ENCODE measurements at places on chromosomes 2 and 18.

DNA sequence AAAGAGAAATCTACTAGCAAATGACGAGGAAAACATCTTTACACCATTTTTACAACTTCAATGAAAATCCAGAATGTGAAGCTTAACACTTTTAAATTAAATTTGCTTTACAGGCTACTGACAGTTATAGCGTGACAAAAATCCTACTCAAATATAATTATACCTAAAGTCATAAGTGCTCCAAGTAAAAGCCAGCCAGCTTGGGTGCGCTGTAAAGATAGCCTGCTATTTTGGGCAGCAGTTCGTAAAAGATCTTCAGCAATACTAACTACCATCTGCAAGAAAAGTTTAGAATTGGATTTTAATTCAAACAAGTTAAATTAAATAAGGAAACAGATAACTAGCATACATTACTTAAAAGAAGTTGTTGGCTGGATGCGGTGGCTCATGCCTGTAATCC is 22.4 kb downstream of the HEATR5B start:
- DNase-seq = no peak

DNA sequence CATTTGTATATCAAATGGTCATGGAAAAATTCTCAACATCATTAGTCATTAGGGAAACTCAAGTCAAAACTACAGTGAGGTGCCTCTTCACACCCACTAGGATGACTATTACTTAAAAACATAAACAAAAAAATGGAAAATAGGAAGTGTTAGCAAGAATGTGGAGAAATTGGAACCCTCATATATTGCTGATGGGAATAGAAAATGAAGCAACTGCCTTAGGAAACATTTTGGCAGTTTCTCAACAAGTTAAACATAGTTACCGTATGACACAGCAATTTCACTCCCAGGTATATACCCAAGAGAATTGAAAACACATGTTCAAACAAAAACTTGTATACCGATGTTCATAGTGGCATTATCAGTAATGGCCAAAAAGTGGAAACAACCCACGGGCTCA is 18.1 kb upstream of the CYP26B1 start:
- no peak for DNase-seq

- no peak for DNase-seq
These were observed 237.9 kb downstream of the TPGS2 start for GRCh38 chr18:36590621-36591580.

DNA sequence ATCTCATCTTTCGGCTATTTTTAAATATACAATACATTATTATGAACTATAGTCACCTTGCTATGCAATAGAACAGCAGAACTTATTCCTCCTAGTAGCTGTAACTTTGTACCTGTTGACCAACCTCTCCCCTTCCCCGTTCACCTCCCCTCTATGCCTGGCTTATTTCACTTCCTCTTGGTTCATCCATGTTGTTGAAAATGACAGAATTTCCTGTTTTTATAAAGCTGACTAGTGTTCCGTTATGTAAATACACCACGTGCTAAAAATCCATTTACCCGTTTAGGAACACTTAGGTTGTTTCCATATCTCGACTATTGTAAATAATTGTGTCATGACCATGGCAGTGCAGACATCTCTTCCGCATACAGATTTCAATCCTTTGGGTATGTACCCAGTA is 10.3 kb downstream of the ALPI start:
- no peak for DNase-seq

- no peak for DNase-seq
These were observed 4.1 kb downstream of the BCL11A start for GRCh38 chr2:60549238-60549927.

DNA sequence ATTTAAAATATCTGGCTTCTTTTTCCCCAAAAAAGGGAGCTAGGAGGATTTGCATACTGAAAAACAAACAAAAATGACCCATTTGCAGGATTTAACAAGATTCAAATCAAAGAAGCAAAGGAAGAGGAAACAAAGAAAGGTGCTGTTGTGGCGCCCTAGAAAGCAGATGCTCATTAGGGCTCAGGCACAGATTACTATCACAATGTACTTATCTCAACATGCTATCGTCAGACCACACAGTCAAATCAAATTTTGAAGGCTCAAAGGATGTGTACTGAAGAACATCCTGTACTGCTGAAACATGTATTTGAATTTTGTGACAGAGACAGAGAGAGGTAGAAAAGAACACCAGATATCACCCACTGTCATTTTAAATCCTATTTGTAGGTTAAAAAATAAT is 10.9 kb downstream of the RBMS1 start:
- DNase-seq = no peak

- DNase-seq = no peak
These were observed 13.8 kb downstream of the TPGS2 start for GRCh38 chr18:36814994-36815393.

DNA sequence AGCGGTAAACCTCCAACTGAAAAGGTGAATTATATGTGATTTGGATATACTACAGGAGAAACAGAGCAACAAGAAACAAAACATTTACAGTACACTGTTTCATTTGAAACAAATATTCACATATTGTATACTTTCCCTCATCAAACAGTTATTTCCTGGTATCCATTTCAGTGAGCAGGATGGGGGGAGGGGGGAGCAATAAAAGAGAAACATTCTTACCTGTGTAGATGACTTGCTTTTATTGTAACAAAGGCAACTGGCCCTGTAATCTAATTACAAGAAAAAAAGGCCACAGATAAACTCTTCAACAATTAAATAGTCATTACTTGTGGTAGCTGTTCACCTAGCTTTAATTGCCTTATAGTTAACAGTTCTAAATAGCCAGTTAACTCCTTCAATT is 3.9 kb upstream of the PPP1CB start:
- no peak for DNase-seq

GRCh38 chr2:107068069-107068916 is 182.3 kb upstream of the ST6GAL2 start:
- no peak for DNase-seq

DNA sequence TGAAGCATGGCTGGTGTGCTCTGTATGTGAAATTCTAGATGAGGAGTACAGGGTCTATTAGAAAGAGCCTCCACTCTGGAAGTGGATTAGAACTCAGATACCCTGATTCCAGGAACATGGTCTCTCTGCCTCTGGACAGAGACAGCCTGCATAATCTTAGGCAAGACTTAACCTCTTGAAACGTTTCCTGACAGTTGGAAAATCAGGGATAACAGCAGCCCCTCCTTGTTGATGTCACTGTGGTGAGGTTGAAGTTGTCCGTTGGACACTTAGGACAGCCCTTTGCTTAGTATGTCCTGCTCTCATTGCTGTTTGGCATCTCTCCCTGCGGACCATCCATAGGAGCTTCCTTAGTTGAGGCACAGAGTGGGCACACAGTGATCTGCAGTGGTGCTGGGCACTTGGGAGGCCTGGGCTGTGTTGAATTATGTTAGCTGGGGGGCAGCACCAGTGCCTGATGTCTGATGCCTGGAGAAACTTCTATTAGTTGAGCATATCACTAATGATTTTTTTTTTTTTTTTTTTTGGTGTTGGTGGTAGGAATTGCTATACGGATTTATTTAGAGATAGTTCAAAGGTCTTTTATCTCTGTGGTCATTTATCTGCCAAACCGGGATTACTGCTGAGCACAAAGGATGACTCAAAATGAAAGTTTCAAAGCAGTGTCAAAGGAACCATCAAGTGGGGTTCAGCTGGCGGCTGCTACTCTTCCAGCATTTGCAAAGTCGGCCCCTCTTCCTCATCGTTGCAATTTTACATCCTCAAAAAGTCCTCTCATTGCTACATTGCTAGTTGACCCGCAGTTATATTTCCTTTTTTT is 28.8 kb downstream of the SETBP1 start:
- DNase-seq = peak; percentile 78

GRCh38 chr2:223914324-223914723 is 30.8 kb downstream of the WDFY1 start:
- DNase-seq = no peak

DNA sequence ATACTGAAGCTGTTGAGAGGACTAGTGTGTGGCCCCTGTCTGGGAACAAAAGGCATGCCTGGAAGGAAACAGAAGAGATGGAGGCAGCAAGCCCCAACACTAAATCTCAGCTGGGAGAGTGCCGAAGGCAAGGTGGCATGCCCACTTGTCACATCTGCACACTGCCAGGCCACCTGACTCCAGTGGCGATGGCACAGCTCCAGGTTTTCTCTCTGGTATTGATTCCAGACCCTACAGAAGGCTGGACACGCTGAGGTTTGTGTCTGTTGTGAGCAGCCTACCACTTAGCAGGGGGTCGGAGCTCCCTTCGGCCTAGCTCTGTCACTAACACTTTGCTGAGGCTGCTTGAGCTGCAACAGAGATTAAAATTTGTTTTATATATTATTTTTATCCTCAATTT is 307.3 kb downstream of the TDRD15 start:
- DNase-seq = no peak

DNA sequence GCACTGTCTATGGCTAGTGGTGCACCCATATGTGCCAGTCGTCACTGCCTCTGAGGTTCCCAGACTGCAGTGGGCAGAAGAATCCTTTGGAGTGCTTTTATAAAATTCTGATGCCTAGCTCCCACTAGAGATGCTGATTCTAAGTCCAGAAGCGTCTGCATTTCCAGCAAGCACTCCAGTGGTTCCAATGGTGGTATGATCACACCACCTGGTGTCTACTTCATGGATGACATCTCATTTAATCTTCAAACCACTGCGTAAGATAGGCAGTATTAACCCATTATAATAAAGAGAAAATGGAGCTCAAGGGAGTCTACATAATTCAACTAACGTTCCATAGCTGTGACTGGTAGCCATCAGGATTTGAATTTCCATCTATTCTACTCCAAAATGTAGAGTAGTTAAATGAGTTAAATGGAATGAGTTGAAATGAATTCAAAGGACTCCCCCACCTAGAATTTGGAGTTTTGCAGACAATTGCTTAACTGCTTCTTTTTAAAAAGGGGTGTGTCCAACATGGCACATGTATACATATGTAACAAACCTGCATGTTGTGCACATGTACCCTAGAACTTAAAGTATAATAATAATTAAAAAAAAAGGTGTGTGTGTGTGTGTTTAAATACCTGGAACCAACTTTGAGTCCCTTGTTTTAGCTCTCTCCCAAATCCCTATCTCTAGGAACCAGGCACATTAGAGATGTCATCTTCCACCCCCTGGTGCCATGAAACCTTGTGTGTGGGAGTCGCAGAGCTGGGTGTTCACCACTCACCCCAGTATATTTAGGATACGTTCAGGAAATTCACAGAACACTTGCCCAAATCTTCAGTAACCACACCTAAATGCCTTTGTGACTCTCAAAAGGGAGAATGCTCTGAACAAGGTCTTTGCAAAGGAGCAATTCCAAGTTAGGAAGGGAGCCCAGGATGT is 14.1 kb downstream of the LAMA3 start:
- DNase-seq = no peak

GRCh38 chr18:49335677-49336076 is 124.8 kb downstream of the DYM start:
- DNase-seq = no peak

- no peak for DNase-seq
These were observed 27.7 kb downstream of the LOXHD1 start for GRCh38 chr18:46629361-46629760.

Measured in T-helper 2 cell (primary cell).